ENCODE measurements at places on chromosomes 12 and 14. TPM values are rescaled to one million over a fixed set of nuclear protein-coding genes. Genes with fewer than 3 reads are reported as not detected.

Gene MAP3K9
- total RNA-seq: 3.5 TPM

Gene FSCB
- not detected for total RNA-seq

Gene NID2
- total RNA-seq: 0.34 TPM

Gene PTCSC3
- total RNA-seq: not detected

Gene FAIM2
- total RNA-seq: 0.49 TPM

Gene LRRC10
- not detected for total RNA-seq

Gene ACOT6
- not detected for total RNA-seq

Gene CCDC175
- total RNA-seq: not detected

Gene PLD4
- total RNA-seq: 0.10 TPM

Gene SMCO2
- total RNA-seq: 1.8 TPM

Gene PPP1R1A
- not detected for total RNA-seq

Gene MLF2
- total RNA-seq: 161 TPM

Gene RNASE3
- not detected for total RNA-seq

Gene KIF5A
- total RNA-seq: 2.4 TPM

Gene CELA1
- total RNA-seq: not detected

Gene EML5
- 1.7 TPM for total RNA-seq

Gene A2ML1
- not detected for total RNA-seq

Gene SCNN1A
- total RNA-seq: 0.05 TPM

Gene SLC22A17
- total RNA-seq: 5.0 TPM

Gene ASCL1
- 0.08 TPM for total RNA-seq

Gene SERPINA4
- not detected for total RNA-seq

Gene TNFRSF1A
- 55.9 TPM for total RNA-seq

Gene ACVRL1
- not detected for total RNA-seq

Gene IFNG-AS1
- 0.41 TPM for total RNA-seq

Gene MDM2
- 303 TPM for total RNA-seq

Gene PIP4K2C
- 22.8 TPM for total RNA-seq

Gene ART4
- total RNA-seq: not detected

Gene IQSEC3
- total RNA-seq: 0.24 TPM

Gene SERPINA6
- total RNA-seq: not detected

Gene PRB2
- total RNA-seq: not detected

Gene KRT72
- total RNA-seq: not detected

Gene SMOC1
- total RNA-seq: not detected

Gene APOLD1
- total RNA-seq: 4.0 TPM

Gene LPAR5
- 2.8 TPM for total RNA-seq

Gene TAPBPL
- total RNA-seq: 34.1 TPM

Gene MARS1
- total RNA-seq: 283 TPM

Gene PMCH
- 3.1 TPM for total RNA-seq

Gene E2F7
- total RNA-seq: 16.9 TPM

Gene DBX2
- not detected for total RNA-seq

Gene ADAMTS20
- total RNA-seq: not detected

Gene OR9K2
- not detected for total RNA-seq

Gene PCNX4
- 41.6 TPM for total RNA-seq

Gene LMO3
- not detected for total RNA-seq

Gene IFI27
- total RNA-seq: 37.0 TPM

Gene PLA2G1B
- not detected for total RNA-seq

Gene RDH11
- 63.2 TPM for total RNA-seq

Gene ASIC1
- 11.2 TPM for total RNA-seq

Gene TSPAN11
- total RNA-seq: not detected

Gene SAMD15
- 0.29 TPM for total RNA-seq

Gene SERPINA5
- total RNA-seq: not detected

Gene SOAT2
- total RNA-seq: not detected

Gene HOXC6
- not detected for total RNA-seq

Gene METTL3
- 75.1 TPM for total RNA-seq

Gene TEAD4
- total RNA-seq: 11.5 TPM

Gene SIX4
- total RNA-seq: 1.1 TPM

All from activated T-helper 1 cell treated with anti-CD3 and anti-CD28 coated beads, Interleukin-12 subunit alpha, Interleukin-12 subunit beta, Interleukin-2, Interleukin-4 antibody, amounts not matched to agents 30 ng/mL and 10 ng/mL and 1 ng/mL, durations not matched to agents 14 hours and 24 hours and 36 hours (primary cell).